ENCODE measurements at places on chromosomes 6 and 20.

GRCh38 chr20:49247792-49248191 lies 28.6 kb downstream of the DDX27 start:
- DNase-seq = no peak

GRCh38 chr20:58945965-58946631 lies 35.0 kb upstream of the NELFCD start:
- no peak for DNase-seq

- no peak for DNase-seq
Measured at GRCh38 chr20:9578594-9578993, 64.2 kb downstream of the LAMP5 start.

DNA sequence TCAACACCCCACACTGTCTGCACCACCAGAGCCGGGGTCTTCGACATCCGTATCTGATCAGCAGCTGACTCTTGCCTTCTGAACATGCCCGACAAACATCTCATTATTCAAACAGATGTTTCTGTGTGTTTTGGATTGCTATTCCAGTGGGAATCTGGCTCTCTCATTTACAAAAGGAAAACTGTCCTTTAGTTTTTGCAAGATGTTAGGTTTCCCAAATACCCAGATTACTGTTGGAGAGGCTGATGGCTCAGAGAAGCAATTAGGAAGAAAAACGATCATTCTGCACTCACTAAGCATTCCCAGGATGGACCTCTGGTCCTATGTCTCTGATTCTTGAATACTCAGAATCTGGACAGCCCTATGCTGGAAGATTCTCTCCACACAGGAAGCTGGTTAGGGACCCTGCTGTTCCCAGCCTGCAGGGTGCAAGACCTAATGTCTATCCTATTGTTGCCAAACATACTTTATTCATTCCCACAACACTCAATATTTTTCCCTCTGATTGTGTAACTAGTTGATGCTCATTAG lies 532.9 kb downstream of the CDH26 start:
- DNase-seq = no peak

- no peak for DNase-seq
Measured at GRCh38 chr6:139577124-139577762, 202.8 kb upstream of the CITED2 start.

- DNase-seq = no peak
Measured at GRCh38 chr6:14417377-14417776, 299.8 kb downstream of the CD83 start.

GRCh38 chr20:11907621-11908020 lies 10.1 kb upstream of the BTBD3 start:
- DNase-seq = no peak

- no peak for DNase-seq
Measured at GRCh38 chr20:40245829-40246228, 443.2 kb downstream of the MAFB start.

DNA sequence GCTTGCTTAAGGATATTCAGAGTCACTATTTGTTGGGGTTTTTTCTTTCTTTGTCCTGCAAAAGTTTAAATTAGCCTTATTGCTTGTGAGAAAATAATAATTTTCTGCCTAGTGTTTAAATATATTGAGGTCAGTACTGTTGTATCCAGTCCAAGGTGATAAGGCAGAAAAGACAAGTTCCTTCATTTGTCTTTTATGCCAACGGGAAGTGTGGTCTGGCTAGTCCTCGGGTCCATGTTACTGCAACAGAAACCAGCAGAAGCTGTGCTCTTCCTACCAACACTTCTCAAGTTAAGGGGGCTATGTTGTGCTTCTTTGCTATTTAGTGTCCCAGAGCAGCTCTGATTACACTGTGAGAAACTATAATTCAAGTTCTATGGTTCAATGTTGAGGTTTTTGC lies 301.1 kb downstream of the TBC1D7 start:
- no peak for DNase-seq

DNA sequence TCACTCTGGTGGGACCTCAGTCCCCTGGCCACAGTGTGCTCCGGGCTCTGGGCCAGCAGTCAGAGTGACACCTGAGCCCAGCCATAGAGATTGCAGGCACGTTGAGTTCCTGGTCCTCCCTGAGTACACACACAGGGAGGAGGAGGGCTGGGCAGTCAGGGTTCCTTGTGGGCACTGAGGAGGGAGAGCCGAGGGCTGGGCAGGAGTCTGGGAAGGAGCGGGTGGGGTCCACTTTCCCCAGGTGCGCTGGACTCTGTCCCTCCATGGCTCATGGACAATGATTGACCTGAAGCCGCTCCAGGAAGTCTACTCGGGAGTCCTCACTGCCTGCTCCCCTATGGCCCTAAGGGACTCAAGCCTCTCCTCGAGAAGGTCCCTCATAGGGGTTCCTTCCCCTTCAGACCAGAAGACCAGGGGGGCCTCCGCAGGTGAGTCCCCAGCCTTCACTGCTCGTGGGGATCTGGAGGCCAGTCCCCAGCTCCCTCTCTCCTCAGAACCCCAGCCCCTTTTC lies 1.1 kb downstream of the SLC44A4 start:
- DNase-seq = no peak

DNA sequence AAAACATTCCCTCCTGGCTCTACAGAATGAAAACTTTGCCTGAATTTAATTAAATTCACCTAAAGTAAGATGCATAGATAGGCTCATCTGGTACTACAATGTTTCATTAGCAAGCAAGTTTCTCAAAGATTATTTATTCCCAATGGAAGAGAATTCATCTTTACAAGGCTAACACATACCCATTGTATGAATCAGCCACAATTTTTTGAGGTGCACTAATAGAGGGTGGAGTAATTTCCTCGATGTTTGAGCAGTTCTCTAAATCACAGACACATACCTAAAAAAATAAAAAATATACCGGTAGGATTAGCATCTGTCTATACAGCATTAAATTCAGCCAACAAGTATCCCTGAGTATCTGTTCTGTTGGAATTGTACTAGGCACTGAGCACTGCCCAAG lies 32.7 kb downstream of the ROS1 start:
- DNase-seq = no peak

DNA sequence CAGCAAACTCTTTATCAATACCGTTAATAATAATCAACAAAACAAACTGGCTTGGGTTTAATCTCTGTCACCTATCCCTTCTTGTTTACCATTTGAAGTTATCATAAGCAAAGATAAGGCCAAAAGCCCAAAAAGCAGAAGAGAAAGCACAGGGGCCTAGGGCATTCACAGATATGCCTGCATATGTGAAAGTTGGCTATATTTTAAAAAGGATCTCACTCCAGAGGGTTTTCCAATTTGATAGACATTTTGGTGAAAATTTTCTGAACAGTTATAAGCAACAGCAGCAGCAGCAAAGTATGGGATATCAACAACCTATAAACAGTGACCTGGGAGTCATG lies 101.1 kb downstream of the ATXN1 start:
- no peak for DNase-seq

DNA sequence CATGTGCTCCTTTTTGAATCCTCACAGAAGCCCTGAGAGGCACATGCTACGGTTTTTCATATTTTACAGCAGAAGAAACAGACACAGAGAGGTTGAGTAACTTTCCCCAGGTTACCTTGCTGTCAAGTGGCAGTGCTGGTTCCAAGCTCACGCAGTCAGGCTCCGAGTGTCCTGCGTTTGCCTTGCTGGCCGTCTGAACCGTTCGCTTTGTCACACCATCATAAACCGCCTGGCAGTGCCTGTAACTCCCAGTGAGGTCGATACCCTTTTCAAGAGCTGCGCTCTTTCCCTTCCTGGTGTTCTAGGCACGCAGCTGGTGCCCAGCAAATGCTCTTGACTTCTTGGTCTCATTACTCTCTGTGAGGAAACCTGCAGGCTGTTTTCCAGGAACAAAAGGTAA lies 31.3 kb upstream of the KCNG1 start:
- DNase-seq = no peak

- no peak for DNase-seq
Measured at GRCh38 chr6:170224694-170225660, 65.9 kb downstream of the DLL1 start.

DNA sequence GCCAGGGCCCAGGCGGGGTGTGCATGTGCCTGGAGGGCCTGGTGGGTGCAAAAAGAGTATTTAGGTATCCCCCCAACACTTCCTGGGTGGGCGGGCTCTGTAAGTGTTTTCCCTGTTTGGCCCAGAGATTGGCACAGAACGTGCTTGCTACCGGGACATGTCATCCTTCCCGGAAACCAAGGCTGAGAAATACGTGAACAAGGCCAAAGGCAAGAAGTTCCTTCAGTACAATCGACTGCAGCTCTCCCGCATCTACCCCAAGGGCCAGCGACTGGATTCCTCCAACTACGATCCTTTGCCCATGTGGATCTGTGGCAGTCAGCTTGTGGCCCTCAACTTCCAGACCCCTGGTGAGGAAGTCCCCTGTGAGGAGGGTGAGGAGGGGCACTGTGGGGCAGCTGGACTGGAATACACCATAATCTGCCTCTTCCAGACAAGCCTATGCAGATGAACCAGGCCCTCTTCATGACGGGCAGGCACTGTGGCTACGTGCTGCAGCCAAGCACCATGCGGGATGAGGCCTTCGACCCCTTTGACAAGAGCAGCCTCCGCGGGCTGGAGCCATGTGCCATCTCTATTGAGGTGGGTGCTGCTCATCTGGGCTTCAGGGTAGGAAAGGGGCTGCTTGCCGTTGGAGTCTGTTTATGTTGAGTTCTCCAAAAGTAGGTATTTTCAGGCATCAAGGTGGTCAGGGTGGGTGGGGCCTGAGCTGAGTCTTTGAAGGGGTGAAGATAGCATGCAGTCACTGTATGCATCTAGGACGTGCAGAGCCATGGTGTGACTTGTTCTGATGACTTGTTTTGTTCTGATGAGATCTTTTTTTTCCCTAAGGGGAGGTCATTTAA lies 35.2 kb downstream of the PLCG1 start:
- DNase-seq = no peak

GRCh38 chr20:59351157-59352040 lies 51.0 kb downstream of the EDN3 start:
- no peak for DNase-seq

DNA sequence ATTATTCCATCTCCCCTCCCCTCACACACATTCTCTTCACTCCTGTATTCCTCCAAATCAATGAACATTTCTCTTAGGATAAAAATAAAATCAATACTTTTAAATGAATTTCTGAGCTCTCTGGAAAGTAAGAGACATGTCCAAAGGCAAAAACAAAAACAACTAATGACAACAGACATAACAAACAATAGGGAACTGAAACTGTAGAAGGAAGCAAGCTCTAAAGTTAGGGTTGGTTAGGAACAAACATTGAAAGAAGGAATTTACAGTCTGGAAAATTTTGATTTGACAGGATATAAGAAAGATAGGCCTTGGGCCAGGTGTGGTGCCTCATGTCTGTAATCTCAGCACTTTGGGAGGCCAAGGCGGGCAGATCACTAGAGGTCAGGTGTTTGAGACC lies 17.5 kb upstream of the MYCT1 start:
- no peak for DNase-seq

- no peak for DNase-seq
Measured at GRCh38 chr6:111199935-111200334, 112.6 kb downstream of the SLC16A10 start.

DNA sequence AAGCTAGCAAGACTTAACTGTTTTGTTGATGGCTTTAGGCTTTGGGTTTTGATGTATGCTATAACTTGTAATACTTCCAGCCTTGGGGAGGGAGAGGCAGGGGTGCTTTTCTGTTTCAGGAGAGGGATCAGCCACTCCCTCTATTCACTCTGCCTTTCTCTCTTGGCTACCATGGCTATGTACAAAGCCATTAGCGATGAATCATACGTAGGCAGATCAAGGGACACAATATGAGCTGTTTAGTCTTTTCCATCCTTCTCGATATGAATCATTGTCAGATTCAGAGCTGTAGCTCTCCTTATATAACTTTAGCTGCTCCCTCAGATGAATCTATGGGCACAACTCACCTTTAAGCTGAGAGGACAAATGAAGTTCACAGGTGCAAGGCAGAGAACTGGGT lies 230.6 kb downstream of the TSHZ2 start:
- no peak for DNase-seq

DNA sequence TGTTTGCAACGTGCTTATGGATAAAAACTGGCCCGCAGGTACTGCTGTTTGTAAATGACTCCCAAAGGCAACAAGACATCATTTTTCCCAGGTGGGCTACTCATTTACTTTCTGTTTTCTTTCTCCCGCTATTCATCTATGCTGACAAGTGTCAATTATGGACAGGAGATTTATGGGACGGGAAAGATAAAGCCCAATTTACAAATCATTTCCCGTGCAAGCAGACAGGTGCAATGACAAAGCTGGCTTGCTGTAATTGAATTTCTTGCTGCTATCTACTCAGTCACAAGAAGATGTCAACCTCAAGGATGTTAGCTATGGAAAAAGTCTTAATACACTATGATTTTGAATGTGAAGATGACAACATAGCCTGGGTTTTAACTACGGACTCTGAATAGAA lies 125.5 kb downstream of the EPHA7 start:
- no peak for DNase-seq

DNA sequence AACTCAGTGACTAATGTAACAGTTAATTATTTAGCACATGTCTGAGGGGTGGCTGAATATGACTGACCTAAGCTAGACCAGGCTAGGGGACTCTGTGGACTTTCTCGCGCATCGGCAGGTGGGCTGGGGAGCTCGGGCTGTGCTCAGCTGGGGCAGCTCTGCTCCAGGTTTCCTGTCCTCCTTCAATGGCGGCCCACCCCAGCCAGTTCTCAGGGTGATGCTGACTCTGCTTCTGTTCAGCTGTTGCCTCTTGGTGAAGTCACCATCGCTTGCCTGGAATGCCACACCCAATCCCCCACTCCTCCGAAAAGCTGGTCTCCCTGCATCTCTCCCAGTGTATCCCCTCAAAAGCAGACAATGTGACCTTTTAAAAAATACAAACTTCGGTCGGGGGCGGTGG lies 20.0 kb downstream of the PPP1R3G start:
- no peak for DNase-seq

- no peak for DNase-seq
Measured at GRCh38 chr20:35181731-35182130, 9.9 kb downstream of the PROCR start.

DNA sequence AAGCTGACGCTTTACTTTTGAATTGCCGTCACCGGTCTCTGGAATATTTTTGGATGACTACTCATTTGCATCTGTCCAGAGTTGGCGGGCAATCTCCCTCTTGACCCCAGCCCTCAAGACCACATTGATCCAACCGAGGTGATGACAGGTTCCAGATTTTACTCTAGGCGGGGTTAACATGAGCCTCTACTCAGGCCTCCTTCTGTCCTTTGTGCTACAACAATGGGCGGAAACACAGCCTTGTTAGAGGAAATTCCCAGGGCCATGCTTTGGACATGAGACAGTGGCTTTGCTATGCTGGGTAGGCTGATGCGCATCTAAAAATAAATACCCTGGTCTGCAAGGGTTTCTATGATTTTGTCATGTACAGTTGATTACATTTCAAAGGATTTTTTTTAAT lies 27.0 kb upstream of the ADGRF5 start:
- no peak for DNase-seq

GRCh38 chr20:44412402-44413144 lies 57.1 kb downstream of the HNF4A start:
- no peak for DNase-seq

- DNase-seq = no peak
Measured at GRCh38 chr20:33278700-33279099, 4.3 kb upstream of the BPIFB1 start.
